Activated T-helper 9 cell treated with anti-CD3 and anti-CD28 coated beads, Interleukin-2, amount 50 U/mL, for 16 hours (primary cell): ENCODE measurements at places on chromosomes 16 and 17.

- no peak for DNase-seq
Observed at GRCh38 chr17:50331085-50331791, 14.7 kb upstream of the XYLT2 start.

DNA sequence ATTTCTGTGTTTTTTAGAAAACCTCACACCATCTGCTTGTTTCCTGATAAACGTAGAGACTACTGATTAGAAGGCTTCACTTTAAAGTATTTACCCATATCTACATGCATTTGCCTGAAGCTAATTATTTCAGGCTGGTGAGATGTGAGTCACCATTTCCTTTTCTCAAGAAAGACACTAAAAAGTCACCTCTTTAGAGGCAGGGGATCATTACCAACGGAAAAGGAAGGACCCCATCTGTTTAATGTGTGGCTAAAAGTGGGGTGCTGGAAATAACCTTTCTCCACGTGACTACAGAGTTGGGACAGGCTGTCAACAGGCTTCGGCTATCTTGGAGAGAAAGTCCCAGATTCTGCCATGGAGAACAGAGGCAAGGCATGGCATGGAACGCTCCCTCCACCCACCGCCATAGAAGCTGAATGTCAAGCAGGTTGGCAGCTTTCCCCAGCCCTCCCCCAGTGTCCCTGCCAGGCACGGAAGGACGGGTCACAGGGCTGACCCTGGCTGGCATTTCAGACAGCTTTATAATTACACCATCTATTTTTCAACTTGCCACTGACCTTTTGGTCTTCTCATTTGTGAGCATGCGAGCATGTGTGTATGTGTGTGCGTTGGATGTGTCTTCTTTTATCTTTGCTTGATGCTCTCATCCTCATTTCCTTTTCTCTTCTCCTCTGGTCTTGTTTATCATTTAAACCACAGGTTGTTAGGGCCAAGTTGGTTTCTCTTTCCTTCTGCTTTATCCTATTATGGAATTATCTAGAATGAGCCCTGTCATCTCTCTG lies 157.0 kb downstream of the CPPED1 start:
- no peak for DNase-seq

GRCh38 chr17:58639681-58640080 lies 52.2 kb downstream of the TEX14 start:
- DNase-seq = no peak

DNA sequence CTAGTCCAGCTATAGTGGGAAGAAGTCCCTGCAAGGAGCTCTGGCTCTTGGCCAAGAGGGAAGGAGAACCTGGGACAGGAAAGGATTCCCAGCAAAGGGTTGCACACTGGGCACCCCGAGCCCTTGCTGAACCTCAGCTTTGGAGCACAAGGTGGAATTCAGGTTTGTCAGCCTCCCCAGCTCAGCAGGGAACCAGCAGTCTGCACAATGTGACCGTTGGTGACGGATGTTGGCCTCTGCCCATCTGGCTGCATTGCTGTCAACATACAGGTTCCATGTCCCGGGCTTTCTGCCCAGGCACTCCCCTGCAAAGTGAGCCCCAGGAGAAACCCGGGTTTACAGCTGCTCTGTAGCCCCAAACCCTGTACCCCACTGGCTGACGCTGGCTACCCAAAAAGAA lies 6.7 kb downstream of the RPRML start:
- no peak for DNase-seq

DNA sequence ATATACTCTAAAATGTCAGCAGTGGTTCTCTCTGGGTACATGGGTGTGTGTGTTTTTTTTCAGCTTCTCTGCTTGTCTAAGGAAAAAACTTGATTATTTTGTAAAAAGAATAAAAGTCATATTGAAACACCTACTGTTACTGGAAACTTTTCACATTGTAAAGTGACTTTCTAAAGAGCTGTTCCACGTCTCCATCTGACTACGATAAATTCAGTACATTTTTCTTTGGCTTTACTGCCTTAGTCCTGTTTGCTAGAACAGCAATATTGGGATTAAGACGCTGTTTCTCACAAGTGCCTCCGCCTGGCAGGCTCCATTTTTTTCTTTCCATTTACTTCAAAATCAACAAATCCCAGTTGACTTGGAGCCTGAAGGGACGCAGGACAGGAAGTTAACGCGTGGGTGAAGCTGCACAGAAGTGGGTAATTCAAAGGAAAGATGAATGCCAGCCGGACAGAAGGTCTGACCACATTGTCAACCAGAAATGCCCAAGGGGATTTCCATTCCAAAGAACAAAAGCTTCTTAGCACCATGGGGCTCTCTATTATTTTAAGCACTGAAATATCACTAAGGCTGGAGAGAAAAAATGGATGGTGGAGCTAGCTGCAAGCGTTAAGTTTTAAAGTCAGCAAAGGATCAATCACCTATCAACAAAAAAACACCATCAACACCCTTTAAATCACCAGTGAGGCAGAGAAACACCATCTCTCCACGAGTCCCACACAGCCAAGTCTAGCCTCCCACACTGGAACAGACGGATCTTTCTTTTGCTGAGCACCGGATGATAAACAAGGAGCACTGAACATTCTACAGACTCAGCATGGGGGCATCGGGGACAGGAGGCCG lies 8.4 kb downstream of the GLOD4 start:
- no peak for DNase-seq

- no peak for DNase-seq
Observed at GRCh38 chr17:80109713-80110446, 8.5 kb downstream of the GAA start.

DNA sequence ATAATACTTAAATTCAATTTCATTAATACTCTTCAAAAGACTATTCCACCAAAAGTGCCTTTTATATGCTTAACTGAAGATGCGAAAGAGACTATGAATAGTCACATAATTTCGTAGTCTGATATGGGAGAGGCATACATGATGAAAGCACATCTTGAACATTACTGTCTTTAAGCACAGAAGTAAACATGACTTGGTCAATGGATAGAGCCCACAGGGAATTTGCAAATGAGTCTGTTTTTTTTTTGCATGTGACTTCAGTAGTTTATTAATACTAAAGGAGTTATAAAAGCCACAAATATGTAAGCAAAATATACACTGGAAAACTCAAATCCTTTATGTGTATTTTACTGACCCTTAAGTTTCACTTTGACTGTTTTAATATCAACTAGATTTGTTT lies 15.9 kb downstream of the ADPRM start:
- DNase-seq = no peak

DNA sequence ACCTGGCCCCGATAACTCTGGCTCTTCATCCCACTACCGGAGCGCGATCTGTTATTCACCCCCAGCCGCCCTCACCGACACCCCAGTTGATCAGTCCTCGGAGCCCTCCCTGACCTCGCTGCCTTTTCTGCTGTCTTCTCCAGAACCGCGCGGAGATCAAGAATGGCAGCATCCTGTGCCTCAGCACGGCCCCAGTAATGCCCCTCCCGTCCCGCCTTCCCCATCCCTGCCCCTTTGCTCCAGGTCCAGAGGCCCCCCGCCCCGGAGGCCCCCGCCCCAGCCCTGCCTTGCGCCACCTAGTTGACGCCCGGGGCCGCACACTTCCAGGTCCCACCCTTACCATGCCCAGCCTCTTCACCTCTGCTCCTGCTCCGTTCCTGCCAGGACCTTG lies 872 bp downstream of the ELMO3 start:
- DNase-seq = no peak

DNA sequence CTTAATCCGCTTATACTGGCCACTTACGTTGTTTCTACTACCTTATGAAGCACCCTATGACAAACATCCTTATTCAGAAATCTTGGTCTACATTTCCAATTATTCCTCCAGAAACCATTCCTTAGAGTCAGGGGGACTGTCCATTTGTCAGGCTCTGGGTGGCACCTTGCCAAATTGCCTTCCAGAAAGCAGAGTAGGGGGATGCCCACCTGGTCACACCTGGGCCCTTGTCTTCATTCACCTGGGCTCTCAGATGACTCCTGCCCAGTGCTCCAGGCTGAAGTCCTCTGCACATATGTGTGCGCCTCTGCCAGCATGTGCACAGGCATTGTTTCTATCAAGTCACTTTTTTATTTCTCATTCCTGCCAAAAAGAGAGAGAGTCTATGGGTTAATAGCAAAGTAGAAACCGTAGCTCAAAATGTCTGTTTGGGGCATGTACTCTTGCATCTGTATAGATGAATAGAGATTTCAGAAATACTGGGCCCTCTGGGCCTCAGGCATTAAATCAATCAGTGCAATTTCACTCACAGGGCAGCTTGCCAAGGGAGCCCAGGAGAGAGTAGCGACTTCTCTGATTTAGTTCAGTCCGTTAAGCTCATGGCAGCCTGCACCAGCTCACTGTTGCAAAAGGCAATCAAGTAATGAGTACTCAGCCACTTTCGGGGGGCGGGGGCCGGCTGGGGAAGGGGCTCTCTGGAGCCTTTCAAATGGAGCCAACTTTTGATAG lies 104.7 kb downstream of the SOCS1 start:
- DNase-seq = no peak

DNA sequence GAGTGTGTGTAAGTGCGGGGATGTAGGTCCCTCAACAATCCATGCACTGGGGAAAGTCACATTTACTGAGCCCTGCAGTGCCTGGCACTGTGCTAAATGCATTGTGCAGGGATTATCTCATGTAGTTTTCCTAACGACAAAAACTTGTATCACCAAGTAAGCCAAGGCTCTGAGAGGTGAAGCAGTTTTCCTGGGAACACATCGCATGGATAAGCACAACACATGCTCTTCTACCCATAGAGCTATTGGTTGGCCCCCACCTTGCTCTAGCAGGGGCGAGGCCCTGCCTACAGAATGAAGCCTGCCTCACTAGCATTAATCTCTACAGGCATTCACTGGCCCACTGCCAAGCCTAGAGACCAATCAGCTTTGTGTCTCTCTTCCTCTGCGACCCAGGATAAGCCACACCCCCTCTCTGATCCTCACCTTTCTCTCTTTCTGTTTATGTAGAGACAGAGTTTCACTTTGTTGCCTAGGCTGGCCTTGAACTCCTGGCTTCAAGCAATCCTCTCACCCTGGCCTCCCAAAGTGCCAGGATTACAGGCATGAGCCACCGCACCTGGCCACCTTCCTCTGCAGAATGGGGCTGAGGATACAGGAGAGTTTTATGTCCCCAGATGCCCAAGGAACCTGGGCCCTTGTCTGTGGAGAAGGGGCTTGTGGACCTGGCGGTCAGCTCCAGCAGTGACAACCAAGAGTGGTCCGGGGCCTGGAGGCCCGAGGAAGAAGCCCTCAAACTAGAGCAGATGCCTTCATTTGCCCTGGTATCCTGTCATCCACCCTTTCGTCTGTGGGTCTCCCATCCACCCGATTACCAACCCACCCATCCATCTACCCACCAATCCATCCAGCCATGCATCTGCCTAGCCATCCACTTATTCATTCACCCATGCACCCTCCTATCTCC lies 12.8 kb downstream of the CDH16 start:
- no peak for DNase-seq

DNA sequence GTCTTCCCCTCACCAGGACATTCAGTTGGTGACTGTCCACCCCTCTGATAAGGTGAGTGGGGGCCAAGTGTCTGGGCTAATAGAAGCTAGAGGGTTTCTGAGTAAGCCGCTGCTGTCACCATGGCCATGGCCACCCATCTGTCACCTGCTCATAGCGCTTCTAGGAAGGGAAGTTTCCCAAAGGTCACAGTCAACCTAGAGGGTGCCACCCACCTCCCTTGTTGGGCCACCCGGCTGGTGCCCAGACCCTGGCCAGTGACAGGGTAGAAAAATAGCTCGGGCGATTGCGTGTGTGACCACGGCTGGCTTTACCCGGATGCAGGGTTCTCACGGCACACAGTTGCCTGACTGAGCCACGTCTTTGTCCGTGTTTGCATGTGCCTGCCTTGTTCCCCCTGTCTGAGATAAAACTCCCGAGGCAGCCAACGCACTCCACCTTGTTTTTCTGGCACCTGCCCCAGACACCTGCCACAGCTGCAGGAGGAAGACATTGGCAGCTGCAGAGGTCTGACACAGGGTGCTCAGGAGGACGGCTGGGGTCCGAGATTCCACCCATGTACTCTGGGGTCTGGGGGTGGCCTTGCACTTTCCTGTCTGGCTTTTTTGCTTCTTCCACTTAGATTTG lies 809 bp downstream of the PIRT start:
- no peak for DNase-seq

- DNase-seq = no peak
Observed at GRCh38 chr16:58265480-58266052, 29.3 kb downstream of the PRSS54 start.

DNA sequence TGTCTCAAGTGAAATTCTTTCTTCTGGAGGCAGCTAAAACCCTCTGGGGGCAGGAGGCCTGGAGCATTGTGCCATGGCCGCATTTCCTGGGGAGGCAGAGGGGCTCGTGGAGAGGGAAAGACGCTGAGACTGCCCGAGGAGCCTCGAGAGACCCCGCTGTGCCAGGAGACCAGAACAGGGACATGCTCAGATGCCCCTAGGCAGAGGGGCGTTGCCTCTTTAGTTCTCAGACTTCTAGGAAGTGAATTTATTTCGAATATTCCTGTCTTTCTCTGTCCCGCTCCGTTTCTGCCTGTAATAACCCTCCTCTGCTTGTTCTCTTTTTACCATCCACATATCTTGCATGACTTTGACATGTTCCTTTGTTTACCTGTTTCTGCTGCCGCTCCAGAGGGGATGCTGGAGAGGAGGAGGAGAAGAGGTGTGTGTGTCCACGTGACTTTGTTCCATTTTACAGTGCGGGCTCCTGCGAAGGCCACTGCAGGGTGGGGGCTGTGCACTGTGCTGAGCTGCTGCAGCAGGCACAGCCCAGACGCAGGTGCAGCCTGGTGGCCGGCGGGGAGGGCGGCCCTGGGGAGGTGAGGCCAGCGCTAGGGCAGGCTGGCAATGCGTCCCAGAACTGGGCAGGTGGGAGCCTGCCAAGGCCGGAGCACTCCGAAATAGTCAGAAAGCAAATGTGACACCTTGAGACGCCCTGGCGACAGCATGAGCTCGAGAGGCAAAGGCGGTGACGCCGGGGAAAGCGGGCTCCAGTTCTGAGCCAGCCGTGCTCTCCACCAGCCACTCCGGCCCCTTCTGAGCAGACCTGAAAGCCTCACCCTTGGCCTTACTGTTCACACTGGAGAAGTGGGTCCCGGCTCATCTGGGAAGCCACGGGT lies 29.9 kb downstream of the CIBAR2 start:
- no peak for DNase-seq

DNA sequence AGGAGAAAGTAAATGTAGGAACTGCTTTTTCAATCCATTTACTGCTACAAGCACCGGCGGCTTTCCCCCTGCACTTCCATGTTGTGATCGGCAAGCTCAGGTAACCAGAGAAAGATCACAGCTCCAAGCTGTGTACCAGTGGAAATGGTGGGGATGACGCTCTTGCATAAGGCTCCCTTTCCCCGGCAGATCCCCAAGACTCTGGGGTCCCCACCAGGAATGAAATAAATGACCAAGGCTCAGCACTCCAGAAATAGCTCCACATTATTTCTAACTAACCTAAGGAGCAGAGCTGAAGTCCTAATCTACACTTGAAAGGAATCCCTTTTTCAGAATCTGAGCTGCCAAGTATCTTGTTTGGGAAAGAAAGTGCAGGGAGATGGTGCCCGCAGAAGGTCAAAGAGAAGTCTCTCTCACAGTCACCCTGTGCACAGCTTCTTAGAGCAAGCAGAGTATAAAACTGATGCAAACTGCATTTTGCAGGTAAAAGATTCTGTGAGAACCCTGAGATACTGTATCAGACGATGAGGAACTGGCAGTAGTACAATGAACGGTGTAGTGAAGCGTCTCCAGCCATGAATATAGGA lies 11.1 kb downstream of the GRB2 start:
- no peak for DNase-seq

GRCh38 chr17:79891113-79891730 lies 52.0 kb upstream of the CBX4 start:
- no peak for DNase-seq
